Stimulated activated CD4-positive, alpha-beta T cell treated with anti-CD3 and anti-CD28 coated beads, Interleukin-1b, Interleukin-23, amount 100 ng/mL, for 1 hour (primary cell): ENCODE measurements at places on chromosomes 11 and 22.

DNA sequence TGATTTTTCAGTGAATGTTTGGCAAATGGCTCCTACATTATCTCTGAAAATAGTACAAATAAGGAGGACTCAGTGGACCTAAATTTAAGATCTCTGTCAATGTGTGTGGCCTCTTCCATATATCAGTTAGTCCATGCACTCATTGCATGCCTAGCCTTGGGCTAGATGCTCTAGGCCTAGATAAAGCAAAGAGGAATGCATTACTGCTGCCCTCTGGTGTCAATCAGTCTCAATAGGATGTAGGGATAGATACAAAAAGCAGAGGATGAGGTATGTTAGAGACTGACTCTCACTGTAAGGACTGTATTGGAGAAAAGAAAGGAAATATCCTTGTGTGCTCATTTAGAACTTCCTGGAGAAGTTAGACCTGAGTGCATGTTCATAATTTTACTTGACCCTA lies 42.0 kb downstream of the MS4A2 start:
- no peak for DNase-seq

GRCh38 chr11:8346157-8346755 lies 82.6 kb upstream of the LMO1 start:
- DNase-seq: no peak

DNA sequence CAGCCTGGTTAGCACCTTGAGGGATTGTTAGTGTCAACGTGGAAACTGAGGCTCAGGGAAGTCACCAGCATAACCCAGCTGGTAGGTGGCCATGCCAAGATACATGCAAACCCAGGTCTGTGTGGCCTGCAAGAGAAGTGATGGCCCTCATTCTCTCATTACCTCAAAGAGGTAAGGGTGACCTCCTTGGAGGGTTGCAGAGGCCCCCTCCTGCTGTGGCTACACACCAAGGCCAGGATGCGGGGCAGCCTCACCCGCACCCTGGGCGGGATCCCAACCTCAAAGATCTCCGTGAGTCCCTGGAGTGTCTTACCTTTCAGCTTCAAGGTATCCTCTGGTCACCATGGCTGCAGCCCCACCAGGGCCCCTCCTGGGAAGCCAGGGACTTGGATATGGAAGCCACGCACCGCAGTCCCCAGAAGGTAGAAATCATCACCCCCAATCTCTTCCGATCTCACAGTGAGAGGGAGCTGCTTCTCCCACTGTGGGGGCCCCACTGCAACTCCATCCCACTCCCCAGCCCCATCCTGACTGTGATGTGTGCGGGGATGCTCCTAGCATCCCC lies 95.4 kb downstream of the MORC2 start:
- DNase-seq: no peak

DNA sequence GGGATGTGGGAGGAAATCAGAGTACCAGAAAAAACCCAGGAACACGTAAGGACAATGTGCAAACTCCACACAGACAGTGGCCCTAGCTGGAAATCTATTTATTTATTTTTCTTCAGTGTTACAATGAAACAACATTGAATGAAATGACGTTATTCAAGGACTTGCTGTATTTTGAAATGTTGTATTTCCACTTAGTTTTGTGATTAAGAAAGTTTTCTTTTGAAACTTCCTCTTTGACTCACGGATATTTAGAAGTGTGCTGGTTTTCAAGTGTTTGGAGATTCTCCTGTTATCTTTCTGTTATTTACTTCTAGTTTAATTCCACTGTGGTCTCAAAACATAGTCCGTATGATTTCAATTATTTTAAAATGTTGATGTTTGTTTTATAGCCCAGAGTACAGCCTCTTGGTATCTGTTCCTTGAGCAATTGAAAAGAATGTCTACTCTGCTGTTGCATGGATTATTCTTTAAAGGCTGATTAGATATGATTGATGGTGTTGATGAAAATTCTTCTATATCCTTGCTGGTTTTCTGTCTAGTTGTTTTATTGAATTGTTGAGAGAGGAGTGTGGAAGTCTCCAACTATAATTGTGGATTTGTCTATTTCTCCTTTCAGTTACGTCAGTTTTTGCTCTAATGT lies 141.0 kb downstream of the ARHGAP20 start:
- no peak for DNase-seq

DNA sequence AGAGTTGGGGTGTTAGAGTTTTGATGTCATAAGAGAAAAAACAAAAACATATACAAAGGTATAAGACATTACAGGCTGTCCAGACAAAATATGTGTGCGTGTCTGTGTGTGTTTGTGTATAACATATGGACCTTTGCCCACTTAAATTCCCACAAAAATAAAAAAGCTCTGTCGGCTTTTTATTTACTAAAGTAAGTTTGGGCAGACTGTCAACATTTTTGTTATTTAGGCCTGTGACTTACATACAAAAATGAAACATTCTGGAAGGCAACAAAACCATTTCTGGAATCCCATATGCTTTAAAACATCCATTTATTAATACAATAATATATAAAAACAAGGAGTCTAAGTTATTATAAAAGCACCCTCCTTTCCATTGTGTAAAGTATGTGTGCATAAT lies 960.1 kb upstream of the FAT3 start:
- no peak for DNase-seq

DNA sequence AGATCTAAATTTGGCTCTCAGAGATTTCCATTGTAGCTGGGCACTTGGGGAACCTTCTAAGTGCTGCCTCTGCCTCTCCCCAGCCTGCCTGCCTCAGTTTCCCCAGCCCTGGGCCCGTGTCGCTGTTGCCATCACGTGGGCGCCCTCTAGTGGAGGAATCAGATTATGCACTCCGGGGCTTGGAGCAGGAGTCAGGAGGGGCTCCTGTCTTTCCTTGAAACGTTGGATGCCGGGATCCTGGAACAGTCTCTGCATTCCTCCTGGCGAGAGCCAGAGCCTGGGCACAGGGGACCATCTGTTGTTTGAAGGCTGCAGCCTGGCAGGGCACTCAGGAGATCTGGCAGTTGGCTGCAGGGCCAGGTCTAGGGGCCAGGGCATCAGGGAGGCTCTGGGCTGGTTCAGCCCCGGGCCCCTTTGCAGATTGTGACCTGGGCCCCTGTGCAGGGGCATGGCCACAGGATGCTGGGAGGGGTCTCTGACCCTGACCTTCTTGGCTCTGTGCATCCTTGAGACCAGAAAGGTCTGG lies 71.6 kb downstream of the LRP5 start:
- peak; percentile 29 for DNase-seq

DNA sequence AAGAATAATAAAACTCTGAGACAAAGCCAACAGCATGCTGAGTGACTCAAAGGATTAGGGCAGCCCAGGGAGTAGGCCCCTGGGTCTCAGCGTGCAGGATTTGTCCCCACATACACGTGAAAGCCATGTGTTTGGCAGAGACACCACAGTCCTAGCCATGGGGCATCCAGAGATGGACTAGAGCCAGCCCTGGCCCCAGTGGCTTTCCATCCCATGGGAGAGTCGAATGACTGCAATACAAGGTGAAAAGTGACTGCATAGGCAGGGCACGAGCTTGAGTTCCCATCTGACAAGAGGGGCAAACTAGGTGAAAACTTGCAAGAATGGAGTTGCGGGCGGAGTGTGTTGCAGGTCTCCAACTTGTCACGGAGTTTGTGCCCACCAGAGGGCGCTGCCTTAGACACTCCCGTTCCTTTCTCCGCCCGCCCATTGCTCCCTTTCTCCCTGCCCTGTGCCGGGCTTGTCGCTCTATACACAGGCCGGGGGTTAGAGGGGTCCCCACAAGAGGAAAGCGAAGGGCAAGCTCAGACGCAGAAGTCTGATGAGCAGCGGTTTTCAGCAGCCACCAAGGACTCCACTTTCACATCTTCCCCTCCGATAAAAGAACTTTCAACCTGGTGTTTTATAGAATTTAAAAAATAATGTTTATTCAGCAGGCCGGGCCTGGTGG lies 24.2 kb downstream of the TSKU start:
- peak; percentile 58 for DNase-seq

DNA sequence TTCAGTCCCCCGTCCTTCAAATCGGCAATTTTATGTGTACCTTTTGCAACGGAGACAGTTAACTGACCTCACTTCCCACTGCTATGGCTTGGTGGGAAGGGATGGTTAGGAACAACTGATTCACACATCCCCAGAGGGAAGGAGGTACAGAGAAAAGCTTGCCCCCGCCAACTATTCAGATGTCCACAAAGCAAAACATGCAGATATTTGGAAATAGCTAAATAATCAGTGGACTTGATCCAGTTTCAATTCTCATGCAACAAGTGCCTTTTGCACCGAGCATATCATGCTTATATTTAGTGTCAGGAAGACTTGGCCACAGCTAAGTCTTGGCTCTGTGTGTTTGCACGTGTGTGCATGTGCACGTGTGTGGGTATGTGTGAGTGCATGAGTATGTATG lies 144.6 kb downstream of the SNX19 start:
- DNase-seq: no peak

DNA sequence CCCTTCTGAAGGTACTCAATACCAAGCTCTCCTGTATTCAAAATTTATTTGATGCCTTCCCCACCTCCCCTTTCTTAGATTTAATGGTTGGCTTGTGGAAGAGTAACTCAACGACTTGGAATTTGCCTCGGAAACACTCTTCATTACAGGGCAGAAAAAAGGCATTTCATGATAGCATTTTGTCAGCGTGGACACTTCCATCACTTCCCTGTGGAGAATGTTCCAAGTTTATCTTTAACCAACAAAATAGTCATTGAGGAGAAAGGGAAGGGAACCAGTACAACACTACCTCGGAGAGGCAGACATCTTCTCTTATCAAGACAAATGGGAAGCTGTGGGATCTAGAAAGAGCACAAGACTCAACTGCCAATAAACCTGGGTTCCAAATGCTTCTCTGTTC lies 177.2 kb upstream of the MTMR2 start:
- DNase-seq: no peak

GRCh38 chr11:117251506-117251905 lies 19.0 kb downstream of the RNF214 start:
- DNase-seq: no peak

DNA sequence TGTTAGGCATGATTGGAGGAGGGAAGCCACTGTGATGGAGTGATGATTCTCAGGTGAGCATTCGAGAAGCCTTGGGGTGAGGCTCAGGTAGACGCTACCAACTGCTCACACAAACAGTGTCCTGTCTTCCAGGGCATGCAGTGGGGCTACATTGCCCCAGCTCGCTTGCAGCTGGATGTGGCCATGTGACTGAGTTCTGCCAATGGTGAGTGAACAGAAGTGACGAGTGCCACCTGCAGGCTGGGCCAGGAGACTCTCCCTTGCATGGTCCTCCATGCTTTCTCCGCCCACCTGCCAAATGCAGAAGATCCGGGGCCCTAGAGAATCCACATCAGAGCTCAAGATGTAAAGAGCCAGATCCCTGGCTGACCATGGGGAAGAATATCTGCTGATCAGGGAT lies 195.9 kb downstream of the BCR start:
- no peak for DNase-seq

DNA sequence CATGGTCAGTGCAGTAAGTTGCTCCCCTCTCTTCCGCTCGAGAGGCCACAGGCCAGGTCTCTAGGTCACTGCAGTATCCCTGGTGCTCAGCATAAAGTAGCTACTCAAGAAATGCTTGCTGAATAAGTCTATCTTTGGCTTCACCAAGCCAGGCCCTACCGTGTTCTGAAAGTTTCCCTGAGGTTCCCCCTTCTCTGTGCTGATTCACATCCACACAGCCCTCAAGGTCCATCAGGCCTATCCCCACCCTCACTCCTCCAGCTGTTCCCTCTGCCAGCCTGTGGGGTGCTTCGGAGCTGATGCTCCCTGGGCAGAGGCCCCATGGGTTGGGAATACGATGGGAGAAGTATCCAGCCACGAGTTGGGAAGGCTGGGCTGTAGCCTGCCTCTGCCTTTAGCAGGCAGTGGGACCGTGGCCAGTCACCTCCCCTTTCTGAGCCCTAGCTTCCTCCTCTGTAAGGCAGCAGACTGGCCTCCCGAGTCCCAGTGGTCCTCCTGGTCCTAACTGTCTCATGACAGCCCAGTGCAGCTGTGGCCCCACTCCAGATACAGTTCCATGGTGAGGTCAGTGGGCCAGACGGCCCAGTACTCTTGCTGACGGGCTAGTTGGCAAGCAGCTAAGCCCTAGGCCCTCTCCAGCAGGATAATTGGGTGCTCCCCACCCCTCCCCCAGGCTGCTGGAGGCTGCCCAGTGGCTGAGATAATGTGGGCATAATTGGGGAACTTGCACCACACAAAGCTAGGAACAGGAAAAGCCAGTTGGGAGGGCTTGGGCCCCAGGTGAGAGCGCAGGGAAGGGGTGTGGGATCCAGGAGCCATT lies 48.2 kb downstream of the NECTIN1 start:
- DNase-seq: no peak

- no peak for DNase-seq
Measured at GRCh38 chr22:31929167-31929930, 15.0 kb upstream of the YWHAH start.

DNA sequence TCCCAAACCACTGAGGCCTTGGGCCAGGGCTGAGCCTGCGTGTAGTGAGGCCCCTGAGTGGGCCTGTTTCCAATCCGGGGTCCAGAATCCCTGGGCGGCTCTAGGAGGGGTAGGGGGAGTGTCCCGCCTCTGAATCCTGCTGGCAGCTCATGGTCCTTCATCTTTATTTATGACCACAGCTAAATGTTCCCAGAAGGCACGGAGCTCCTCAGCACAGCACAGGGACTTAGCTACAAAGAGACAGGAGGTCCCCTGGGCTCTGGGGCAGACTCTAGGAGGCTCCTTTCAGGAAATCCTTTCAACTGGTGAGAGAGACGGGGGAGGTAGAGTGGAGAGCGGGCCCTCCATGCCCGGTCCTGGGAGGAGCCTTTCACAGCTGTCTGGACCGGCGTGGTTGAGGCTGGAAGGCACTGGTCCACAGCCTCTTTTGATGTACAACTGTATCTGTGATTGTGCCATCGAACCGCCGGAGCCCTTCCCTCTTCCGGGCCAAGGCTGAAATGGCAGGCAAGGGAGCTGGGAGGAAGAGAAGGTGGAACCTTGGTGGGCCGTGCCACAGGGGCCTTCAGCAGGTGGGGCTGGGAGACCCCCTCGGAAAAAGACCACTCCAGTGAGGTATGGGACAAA lies 46.8 kb downstream of the SCUBE1 start:
- DNase-seq: no peak

DNA sequence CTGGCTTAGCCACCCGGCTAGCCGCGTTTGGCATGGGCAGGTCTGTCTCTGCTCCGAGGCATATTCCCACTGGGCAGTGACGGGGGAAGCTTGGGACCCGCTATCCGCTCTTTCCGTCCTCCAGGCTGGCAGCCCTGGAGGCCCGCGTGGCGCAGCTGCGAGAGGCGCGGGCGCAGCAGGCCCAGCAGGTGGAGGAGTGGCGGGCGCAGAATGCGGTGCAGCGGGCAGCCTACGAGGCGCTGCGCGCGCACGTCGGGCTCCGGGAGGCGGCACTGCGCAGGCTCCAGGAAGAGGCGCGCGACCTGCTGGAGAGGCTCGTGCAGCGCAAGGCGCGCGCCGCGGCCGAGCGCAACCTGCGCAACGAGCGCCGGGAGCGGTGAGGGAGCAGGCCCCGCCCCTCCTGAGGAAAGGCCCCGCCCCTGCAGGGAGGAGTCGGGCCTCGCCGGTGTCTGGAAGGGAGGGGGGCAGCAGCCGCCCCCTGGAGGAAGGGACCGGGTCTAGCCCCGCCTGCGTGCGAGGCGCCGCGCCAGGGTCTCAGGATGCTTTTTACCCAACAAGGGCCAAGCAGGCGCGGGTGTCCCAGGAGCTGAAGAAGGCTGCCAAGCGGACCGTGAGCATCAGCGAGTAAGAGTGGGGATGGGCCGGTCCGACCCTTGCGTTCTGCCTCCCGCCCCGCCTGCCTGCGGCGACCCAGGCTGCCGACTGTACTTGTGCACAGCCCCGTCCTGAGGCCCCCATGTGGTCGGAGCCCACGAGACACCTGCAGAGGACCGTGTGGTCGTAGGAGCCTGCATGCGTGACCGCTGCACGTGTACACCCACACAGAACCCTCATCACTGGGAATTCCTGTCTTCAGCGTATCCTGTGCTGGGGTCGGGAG lies 7.9 kb downstream of the ATG16L2 start:
- DNase-seq: peak; percentile 67

- DNase-seq: no peak
Measured at GRCh38 chr11:102592634-102593581, 32.2 kb downstream of the MMP20 start.
